ENCODE measurements at places on chromosomes 1 and 21.

DNA sequence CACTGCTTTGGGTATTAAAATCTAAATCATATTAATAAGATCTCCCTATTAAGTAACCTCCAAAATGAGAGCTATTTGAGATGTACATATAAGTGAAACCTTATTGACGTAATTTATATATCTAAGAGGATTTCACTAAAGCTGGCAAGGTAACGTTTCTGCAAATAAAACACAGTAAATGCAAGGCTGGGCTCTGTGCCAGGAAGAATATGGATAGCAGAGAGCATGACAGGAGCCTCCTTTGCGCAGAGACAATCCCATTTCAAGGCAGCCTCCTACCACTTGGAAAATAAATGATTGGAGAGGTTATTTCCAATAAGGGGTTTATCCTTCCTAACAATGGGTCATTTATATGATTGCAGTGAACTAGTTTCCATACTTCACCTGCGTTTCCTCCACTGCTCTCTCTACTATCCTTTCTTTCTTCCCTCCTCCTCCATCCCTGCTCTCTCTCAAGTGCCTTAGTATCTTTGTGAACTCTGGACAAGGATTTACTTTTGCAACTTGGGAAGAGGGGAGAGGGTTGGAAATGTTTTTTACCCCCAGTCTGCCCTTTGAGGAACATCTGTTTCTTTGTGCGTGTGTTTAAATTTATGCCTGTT lies 3.0 kb upstream of the NFIA start:
- DNase-seq, result no peak

DNA sequence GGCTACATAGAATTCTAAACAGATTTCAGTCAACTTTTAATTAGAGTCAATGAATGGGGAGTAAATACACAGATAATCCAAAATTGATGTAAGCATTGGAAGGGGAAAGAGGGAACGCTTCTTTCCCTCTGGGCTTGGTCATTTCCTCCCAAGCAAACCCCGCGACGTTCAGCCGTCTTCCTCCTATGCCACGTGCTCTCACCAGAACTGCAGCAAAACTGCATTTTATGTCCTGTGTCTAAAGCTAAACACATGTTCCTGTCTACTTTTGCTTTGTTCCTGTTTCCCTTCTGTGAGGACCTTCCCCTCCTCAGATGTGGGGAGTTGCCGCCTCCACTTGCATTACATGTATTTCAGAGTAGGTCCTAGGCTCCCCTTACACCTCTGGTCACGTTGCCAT lies 27.2 kb downstream of the UTP25 start:
- no peak for DNase-seq

- no peak for DNase-seq
Measured at GRCh38 chr1:119388450-119388849, 19.9 kb downstream of the HAO2 start.

DNA sequence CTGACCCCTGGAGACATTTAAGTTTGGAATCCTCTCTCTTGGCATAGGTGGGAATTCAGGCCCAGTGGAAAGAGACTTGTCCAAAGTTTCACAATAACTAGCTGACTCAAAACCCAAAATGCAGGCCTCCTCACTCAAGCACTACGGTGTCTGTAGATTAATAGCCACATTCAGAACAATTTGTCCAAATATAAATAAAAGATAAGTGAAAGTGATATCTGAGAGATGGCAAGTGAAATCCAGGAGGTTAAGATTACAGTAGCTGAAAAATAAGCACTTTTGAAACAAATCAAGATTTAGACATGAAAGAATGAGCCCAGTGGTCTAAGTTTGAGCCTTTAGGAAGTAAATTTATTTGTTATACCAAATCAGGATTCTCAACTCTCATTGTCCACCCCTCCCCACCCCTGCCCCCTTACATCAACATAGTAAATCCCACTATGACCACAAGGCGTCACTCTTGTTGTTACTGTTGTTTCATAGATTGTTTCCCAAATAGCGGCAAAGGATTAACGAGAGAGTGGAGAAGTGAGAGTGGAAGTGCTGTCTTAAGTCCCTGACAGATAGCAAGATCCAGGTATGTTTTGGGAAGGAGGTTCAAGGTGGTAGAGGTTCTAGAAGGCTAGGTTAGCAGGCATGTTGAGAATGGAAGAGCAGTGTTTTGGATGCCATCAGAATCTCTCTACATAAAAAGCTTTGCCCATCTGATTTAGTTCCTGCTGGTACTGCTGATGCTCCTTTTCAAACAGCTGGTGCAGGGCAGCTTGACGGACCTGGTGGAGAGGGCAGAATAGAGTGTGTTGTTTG lies 7.1 kb upstream of the TPM3 start:
- DNase-seq, result no peak

DNA sequence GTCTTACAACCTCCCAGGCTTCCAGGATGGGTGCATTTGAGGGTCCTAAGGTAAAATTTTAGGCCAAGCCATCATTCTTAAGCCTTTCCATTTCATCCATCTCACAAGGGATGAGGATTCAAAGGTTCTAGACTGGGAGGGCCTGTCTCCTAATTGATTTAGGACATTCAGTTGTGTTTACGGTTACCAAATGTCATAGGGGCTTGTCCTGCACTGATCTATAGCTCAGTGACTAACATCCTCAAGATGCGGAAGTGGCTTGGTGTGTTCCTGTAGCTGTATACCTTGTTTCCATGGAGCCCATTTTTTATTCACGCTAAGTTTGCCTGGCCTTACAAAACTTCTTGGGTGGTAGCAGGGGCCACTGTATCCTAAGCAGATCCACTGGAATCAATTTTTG lies 52.8 kb downstream of the DUSP10 start:
- no peak for DNase-seq
